ENCODE measurements at places on chromosomes 3 and 15. TPM values are rescaled to one million over a fixed set of nuclear protein-coding genes. Genes with fewer than 3 reads are reported as not detected.

TRPM1 gene
- not detected for polyA plus RNA-seq

AHSG gene
- not detected for polyA plus RNA-seq

OR4M2 gene
- not detected for polyA plus RNA-seq

RLBP1 gene
- not detected for polyA plus RNA-seq

EPHB3 gene
- not detected for polyA plus RNA-seq

FBXL2 gene
- not detected for polyA plus RNA-seq

WDR93 gene
- polyA plus RNA-seq = not detected

Data from IgD-negative memory B cell (primary cell).